ENCODE measurements at places on chromosomes 1 and 21.
A peak's percentile ranks its signal among the peaks of the same experiment; 100 is the strongest.

DNA sequence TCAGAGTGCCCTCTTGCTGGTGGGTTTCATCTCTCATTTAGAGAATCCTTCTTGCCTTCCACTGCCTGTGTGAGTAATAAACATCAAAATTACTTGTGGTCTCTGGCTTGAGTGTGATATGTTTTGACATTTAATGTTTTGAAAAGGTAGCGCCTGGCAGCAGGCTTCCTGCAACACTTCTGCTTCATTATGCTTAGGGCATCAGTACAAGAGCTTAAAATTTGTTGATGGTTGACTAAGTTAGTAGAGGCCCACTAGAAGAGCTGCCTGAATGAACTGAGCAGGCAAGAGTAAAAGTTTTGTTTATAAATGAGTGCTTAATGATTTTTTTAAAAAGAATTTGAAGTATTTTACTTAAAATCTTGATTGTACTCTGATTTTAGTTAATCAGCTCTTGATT is 6.4 kb upstream of the RPE65 start:
- no peak for DNase-seq

- DNase-seq: peak; percentile 58
Observed at GRCh38 chr1:198496216-198497143, 44.0 kb downstream of the ATP6V1G3 start.

- DNase-seq: no peak
Observed at GRCh38 chr1:172827841-172828240, 168.9 kb downstream of the FASLG start.

- no peak for DNase-seq
Observed at GRCh38 chr21:43645976-43646375, 13.3 kb downstream of the HSF2BP start.

- DNase-seq: no peak
Observed at GRCh38 chr1:89710498-89711139, 77.7 kb downstream of the LRRC8C start.

GRCh38 chr1:225921734-225922709 is 2.0 kb downstream of the PYCR2 start:
- DNase-seq: no peak

GRCh38 chr1:63984930-63985290 is 211.1 kb downstream of the ROR1 start:
- DNase-seq: peak; percentile 96

DNA sequence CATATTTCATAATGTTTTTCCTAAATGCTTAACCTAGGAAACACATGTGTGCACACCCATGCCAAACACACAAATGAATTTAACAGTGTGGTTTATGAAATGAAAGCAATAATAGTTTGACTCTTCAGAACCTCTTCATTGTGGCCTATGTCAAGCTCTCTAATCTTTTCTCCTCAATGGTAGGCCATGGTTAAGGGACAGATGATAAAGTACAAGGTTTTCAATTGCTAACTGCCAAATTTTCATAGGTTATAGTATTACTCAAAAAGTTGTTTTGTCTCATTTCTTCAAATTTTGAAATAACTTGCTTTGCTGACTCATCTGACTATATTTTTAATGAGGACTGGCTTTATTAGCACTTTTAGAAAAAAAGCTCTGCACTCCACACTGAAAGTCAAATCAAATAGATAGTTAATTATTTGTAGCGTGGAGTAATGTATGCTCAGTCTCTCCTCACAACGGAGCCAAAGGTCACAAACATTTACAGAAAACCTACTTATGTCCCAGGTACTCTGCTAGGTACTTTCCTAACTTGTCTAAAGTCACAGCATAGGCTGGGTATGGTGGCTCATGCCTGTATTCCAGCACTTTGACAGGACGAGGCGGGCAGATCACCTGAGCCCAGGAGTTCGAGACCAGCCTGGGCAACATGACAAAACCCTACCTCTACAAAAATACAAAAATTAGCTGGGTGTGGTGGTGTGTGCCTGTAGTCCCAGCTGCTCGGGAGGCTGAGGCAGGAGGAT is 3.0 kb upstream of the ADCY10 start:
- DNase-seq: no peak

GRCh38 chr1:24908591-24909259 is 21.4 kb downstream of the RUNX3 start:
- DNase-seq: no peak

DNA sequence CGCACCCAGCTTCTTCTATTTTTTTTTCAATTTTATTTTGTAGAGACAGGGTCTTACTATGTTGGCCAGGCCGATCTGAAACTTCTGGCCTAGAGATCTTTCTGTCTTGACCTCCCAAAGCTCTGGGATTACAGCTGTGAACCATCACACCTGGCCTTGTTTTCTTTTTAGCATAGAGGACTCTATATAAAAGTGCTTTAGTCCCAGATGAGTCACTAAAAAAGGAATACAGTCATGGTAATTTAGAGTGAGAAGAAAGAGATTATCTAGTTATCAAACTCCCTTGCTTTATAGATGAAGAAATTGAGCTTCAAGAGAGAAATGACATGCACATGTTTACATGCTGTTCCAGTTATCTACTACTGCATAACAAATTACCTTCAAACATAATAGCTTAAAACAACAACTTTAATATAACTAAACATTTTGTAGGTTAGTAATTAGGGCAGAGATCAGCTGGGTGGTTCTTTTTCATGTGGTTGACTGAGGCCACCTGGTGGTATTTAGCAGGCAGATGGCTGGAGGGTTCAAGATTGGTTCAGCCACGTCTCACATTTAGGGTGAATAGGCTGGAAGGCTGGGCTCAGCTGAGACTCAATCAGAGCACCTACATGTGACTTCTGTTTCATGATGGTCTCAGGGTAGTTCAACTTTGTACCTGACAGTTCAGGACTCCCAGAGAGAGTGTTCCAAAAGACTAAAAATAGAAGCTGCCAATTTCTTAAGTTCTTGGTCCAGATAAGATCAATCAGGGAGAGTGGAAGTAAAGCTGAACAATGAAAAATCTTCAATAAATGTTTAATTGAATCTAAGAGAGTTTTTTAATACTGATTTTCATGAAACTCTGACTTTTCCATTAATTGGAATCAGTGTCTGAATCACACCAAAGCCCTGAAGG is 16.9 kb upstream of the MTF2 start:
- peak; percentile 30 for DNase-seq

DNA sequence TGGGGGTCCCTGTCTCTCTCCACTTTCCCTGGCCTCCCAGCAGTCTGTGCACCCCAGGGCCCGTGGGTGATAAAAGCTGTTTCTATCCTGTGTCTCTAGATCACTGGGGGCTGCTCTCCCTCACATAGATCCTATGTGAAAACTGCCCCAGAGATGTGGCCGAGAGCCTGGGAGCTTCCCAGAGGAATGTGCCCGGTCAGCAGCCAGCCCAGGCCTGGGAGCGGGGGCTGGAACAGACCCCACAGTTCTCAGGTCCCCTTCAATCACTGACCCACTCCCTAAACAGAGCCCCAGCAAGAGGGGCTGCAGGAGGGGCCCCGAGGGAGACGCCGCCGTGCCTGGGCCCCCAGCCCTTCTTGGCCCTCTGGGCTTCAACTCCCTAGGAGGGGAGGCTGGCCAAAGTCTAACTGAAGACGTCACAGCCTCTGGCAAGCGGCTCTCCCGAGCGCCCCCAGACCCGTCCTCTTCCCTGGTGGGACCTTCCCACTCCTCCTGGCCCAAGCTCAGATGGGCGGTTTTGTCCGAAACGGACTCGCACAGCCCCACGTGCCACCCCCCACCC is 403 bp downstream of the MXRA8 start:
- peak; percentile 33 for DNase-seq

DNA sequence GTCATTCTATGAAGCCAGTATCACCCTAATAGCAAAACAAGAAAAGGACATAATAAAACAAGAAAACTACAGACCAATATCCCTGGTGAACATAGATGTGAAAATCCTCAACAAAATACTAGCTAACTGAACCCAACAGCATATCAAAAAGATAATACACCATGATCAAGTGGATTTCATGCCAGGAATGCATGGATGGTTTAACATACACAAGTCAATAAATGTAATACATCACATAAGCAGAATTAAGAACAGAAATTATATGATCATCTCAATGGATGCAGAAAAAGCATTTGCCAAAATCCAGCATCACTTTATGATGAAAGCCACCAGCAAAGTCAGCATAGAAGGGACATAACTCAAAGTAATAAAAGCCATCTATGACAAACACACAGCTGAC is 6.5 kb upstream of the PM20D1 start:
- DNase-seq: no peak

GRCh38 chr1:67429528-67430357 is 459 bp downstream of the SERBP1 start:
- DNase-seq: no peak

DNA sequence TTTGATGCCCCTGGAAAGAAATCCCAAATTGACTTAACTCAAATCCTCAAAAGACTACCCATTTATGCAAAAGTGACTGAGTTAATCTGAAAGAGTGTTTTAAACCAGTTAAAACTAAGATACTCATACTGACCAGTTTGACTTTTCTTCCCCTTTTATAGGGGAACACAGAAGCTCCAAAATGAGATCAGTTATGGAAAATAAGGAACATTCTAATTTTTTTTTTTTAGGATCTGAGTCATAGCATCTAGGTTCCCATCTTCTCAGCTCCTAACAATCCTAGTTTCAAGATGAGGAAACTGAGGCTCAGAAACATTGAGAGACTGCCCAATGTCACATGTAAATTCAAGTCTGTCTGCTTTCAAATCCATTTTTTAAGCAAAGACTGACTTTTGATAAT is 231.1 kb upstream of the RUNX1 start:
- no peak for DNase-seq

GRCh38 chr1:217494767-217495166 is 136.1 kb downstream of the GPATCH2 start:
- no peak for DNase-seq

DNA sequence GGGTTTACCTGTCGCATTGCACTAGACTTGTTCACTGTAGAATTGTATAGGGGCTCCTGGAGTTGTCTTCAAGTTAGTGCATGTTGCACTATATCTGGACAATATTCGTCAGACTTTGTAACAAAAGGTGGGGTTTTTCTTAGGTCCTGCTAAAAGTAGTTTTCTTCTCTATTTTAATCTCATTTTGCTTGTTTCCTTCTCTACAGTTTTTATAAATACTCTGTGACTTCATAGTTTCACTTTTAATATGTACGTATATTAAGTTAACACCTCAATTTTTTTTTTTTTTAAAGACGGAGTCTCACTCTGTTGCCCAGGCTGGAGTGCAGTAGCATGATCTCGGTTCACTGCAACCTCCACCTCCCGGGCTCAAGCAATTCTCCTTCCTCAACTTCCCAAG is 26.5 kb upstream of the MRPS6 start:
- no peak for DNase-seq

- DNase-seq: no peak
Observed at GRCh38 chr1:178564086-178564782, 51.3 kb downstream of the TEX35 start.

DNA sequence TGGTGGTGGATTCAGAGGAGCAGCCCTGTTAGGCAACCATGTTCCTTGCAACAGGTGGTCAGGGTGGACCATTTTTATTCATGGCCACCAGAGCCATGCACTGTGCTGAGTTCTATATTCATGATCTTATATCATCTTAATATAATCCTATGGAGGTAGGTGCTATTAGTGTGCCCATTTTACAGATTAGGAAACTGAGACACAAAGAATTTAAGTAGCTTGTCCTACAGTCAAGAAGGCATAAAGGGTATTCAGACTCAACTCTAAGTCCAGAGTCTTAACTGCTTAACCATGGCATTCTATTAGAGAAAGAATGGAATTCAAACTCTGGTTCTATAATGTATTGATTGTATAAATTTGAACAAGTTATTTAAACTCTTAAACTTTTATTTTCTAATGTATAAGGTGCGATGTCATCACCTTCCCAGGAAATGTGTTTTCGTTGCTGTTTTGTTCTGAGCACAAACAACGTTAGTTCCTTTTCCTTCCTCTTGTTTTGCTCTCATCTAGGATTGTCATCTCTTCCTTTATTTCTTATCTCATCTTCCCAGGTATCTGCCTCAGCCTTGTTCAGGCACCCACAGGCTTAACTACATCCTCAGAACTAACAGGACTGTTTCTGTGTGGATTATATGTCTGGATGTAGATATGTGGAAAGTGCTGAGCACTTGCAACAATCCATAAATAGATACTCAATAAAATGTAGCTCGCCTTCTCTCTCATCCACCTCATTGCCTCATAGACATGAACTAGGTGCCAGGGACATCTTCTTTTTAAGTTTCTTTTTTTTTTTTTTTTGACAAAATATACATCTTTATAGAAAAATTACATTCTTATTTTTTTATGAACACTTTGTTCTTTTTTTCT is 207.1 kb downstream of the NFIA start:
- no peak for DNase-seq

DNA sequence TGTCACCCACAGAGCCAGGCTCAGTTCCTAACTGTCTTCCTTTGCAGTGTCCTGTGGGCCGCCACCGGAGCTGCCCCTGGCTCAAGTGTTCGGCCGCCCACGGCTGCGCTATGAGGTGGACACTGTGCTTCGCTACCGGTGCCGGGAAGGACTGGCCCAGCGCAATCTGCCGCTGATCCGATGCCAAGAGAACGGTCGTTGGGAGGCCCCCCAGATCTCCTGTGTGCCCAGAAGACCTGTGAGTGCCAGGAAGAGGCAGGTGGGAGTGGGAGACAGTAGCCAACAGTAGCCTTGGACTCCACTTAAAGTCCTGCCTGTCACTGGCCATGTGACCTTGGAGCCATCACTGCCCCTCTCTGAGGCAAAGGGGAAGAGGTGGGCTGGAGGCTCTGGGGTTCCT is 16.6 kb downstream of the BCAN start:
- no peak for DNase-seq

DNA sequence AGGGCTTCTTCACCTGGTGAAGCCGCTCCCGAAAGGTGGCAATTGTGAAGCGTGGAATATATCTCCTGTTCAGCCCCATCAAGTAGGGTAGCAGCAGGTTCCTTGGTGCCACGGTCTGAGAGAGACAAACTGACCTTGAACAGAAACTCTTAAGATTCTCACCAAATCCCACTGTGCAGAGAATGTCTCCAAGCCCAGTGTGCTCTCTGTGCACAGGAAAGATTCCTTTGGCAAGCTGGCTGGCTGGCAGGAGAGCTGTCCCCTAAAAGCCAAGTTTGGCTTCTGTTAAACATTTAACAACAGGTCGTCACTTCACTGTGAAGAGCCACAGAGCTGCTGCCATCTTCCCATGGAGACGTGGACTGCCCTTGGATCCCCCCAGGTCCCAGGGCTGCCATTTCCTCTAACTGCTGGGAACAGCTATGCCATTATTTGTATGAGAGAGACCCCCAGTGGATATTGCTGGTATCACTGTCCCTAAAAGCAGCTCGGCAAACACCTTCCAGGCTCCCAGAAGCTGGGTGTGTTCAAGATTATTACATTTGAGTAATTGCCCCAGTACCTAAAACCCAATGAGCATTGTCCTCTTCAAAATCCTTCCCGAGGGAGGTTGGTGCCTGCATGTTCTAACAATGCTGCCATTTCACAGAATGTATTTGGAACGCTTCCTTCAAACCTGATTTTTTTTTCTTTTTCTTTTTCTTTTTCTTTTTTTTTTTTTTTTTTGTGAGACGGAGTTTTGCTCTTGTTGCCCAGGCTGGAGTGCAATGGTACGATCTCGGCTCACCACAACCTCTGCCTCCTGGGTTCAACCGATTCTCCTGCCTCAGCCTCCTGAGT is 71.8 kb downstream of the CD58 start:
- DNase-seq: peak; percentile 80

Measured in trophoblast cell (in vitro differentiated cells and primary cell).